Stimulated activated CD4-positive, alpha-beta T cell treated with anti-CD3 and anti-CD28 coated beads, Interleukin-4, amount 100 ng/mL, for 48 hours (primary cell): ENCODE measurements at places on chromosomes 12 and 14.

DNA sequence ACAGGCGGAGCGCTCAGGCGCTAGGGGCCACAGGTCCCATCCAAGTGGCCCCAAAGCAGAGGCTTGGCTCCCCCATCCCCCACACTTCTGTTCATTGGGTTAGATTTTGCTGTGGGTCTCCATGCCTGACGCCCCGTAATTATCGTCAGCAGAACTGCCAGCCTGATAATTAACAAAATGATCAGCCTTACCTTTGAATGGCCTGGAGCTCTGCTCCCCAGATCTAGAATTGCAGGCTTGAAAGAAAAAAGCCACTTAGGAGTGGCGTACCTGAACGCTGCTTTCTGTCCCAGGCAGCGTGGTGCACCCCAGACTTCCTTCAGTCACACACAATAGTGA, 28.7 kb upstream of the LRP1-AS start:
- no peak for DNase-seq

GRCh38 chr12:121334513-121335343, 17.5 kb downstream of the ANAPC5 start:
- DNase-seq: peak; percentile 5

DNA sequence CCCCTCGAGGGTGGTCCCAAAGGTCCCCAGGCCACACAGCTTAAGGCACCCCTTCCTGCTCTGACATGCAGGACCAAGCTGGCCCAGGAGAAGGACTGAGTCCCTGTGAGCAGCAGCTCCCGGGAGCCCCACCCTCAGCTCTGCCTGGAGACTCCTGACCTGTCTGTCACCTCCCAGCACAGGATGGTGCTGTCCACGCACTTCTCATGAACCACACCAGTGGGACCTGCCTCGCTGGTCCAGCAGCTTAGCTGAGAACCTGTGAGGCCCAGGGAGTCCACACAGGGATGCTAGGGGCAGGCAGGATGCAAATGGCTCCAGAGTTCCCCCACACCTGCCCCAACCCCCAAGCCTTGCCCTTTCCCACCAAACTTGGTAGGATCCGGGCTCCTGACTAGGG, 27.7 kb downstream of the CCDC85C start:
- no peak for DNase-seq

DNA sequence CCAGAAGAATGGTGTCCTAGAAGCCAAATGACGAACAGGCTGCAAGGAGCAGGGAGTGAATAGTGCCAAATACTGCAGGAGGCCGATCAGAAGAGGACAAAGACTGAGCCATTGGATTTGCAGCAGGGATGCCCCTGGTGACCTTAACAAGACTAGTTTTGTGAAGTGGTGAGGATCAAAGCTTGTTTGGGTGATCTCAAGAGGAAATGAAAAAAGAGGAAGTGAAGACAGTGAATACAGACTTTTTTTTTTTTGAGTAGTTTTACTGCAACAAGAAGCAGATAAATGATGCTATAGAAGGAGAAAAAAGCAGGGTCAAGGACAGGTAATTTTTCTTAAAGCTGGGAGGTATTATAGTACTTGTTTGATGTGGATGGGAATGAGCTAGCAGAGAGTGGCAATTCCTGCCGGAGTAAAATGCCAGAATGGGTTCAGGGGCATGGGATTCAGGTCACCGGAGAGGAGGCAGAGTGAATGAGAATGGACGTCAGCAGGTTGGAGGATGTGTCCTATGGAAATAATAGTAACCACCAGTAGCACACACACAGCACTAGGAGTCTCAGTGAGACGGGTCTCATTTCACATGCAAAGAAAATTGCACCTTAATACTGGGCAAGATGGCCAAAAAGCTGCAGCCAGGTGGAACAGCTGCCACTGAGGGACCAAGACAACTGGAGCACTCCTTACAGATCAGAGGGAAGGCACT, 345.8 kb upstream of the CCDC196 start:
- DNase-seq: no peak

- no peak for DNase-seq
Measured at GRCh38 chr12:5173511-5174011, 129.9 kb downstream of the KCNA5 start.

GRCh38 chr14:61147381-61147821, 133.7 kb downstream of the TMEM30B start:
- DNase-seq: no peak

- DNase-seq: no peak
Measured at GRCh38 chr14:32896979-32897697, 41.5 kb upstream of the NPAS3 start.

DNA sequence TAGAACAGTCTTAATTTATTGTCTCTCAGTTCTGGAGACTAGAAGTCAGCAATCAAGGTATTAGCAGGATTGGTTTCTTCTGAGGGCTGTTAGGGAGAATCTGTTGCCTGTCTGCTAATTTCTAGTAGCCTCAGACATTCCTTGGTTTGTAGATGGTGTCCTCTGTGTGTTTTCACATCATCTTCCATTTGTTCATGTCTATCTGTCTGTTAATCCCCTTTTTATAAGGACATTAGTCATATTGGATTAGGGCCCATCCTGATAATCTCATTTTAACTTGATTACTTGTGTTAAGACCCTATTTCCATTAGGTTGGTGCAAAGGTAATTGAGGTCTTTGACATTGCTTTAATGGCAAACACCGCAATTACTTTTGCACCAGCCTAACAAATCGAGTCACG, 34.3 kb downstream of the TBC1D15 start:
- no peak for DNase-seq

- no peak for DNase-seq
Measured at GRCh38 chr12:62522984-62523383, 56.4 kb downstream of the MON2 start.

- DNase-seq: no peak
Measured at GRCh38 chr14:68246786-68247105, 427.2 kb downstream of the RAD51B start.

GRCh38 chr12:130254461-130255276, 83.0 kb upstream of the PIWIL1 start:
- DNase-seq: no peak
